ENCODE measurements at places on chromosomes 6 and 20.
A peak's percentile ranks its signal among the peaks of the same experiment; 100 is the strongest.

DNA sequence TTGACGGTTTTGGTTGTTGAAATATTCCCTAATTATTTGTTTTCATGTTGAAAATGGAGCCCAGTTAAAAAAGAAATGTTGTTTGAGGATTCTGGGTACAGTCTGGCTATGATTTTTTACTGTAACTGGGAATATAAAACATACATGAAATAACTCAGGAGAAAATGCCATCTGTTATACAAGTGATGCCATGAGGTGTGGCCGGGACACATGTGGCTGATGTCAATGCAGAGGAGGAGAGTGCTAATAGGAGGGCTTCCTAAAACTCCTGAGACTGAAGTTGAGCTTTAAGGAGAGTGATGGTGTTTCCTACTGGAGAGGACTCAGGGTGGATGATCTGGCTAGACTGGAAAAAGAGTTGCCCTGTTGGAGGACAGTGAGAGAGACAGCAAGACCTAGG lies 12.7 kb downstream of the SCAND1 start:
- no peak overlapping the region for H3K4me3 ChIP-seq
- no peak for DNase-seq
- no peaks in the 10 kb centered on the region for H3K4me1 ChIP-seq
- no peak overlapping the region for H3K27ac ChIP-seq
- H3K36me3 ChIP-seq = peaks cover 47% of the 10 kb centered on the region

GRCh38 chr20:12893019-12893418 lies 115.8 kb upstream of the SPTLC3 start:
- H3K4me1 ChIP-seq = peaks cover 16% of the 10 kb centered on the region
- H3K36me3 ChIP-seq = peaks cover 4% of the 10 kb centered on the region
- peaks cover 20% of the 10 kb centered on the region for H3K27me3 ChIP-seq
- H3K27ac ChIP-seq = no peak overlapping the region
- no peak for DNase-seq

DNA sequence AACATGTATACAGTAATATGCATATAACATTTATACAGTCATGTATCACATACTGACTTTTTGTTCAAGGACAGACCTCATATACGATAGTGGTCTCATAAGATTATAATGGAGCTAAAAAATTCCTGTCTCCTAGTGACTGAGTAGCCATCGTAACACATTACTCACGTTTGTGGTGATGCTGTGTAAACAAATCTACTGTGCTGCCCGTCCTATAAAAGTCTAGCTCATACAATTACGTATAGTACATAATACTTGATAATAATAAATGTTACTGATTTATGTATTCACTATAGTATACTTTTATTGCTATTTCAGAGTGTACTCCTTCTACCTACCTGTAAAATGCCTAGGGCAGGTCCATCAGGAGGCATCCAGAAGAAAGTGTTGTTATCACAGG lies 17.4 kb downstream of the SERAC1 start:
- H3K4me1 ChIP-seq = no peaks in the 10 kb centered on the region
- H3K27ac ChIP-seq = no peak overlapping the region
- no peaks in the 10 kb centered on the region for H3K27me3 ChIP-seq
- H3K36me3 ChIP-seq = peaks cover 25% of the 10 kb centered on the region

- H3K4me3 ChIP-seq = no peak overlapping the region
- H3K27me3 ChIP-seq = peaks cover 5% of the 10 kb centered on the region
- H3K27ac ChIP-seq = no peak overlapping the region
Measured at GRCh38 chr20:61385731-61386130, 133.7 kb downstream of the CDH4 start.

GRCh38 chr6:33082702-33083101 lies 6.9 kb downstream of the HLA-DPB1 start:
- H3K4me3 ChIP-seq = no peak overlapping the region
- H3K4me1 ChIP-seq = peaks cover 39% of the 10 kb centered on the region
- DNase-seq = peak; percentile 23
- H3K27me3 ChIP-seq = peaks cover 71% of the 10 kb centered on the region

- H3K27me3 ChIP-seq = peaks cover 11% of the 10 kb centered on the region
- H3K4me1 ChIP-seq = peaks cover 25% of the 10 kb centered on the region
- DNase-seq = no peak
Measured at GRCh38 chr6:168584671-168585070, 143.7 kb downstream of the SMOC2 start.

DNA sequence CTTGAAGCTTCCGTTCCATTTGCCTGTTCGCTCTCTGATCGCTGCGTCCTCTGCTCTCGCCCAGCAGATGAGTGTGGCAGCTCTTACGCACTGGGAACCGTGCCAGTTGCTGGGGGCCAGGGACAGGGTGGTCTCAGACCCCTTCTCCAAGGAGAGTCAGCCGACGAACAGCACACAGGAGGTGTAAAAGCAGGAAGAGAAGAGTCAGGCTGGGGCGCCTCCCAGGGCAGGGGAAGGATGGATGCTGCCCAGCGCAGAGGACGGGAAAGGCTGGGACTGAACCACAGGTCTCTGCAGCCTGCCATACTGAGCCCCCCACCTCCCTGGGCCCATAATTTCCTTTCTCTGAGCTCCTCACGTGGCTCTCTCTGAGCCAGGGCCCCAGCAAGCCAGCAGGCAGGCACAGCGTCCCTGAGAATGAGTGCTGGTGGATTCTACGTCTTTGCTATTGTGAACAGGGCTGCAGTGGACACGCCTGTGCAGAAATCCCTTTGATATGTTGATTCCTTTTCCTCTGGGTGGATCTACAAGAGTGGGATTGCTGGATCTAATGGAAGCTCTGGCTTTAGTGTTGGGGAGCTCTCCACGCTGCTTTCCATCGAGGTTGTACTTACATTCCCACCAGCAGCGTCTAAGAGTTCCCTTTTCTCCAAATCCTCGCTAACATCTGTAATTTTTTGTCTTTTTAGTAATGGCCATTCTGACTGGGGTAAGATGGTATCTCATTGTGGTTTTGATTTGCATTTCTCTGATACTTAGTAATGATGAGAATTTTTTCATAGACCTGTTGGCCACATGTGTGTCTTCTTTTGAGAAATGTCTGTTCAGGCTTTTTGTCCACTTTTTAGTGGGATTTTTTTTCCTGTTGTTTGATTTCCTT lies 104.1 kb downstream of the PSMB1 start:
- H3K4me3 ChIP-seq = no peak overlapping the region
- H3K27ac ChIP-seq = no peak overlapping the region
- H3K4me1 ChIP-seq = peaks cover 80% of the 10 kb centered on the region
- peaks cover 3% of the 10 kb centered on the region for H3K27me3 ChIP-seq
- no peak for DNase-seq

- peaks cover 5% of the 10 kb centered on the region for H3K36me3 ChIP-seq
- H3K27ac ChIP-seq = no peak overlapping the region
- H3K27me3 ChIP-seq = no peaks in the 10 kb centered on the region
- H3K4me3 ChIP-seq = no peak overlapping the region
- DNase-seq = no peak
Measured at GRCh38 chr6:118974790-118975189, 39.8 kb upstream of the MCM9 start.

- no peak overlapping the region for H3K27ac ChIP-seq
- no peaks in the 10 kb centered on the region for H3K27me3 ChIP-seq
- peaks cover 11% of the 10 kb centered on the region for H3K4me1 ChIP-seq
- DNase-seq = no peak
Measured at GRCh38 chr6:16124198-16125180, 4.4 kb upstream of the MYLIP start.

GRCh38 chr6:143427109-143427817 lies 23.2 kb downstream of the ADAT2 start:
- H3K27me3 ChIP-seq = no peaks in the 10 kb centered on the region
- H3K27ac ChIP-seq = no peak overlapping the region
- H3K36me3 ChIP-seq = peaks cover 9% of the 10 kb centered on the region

DNA sequence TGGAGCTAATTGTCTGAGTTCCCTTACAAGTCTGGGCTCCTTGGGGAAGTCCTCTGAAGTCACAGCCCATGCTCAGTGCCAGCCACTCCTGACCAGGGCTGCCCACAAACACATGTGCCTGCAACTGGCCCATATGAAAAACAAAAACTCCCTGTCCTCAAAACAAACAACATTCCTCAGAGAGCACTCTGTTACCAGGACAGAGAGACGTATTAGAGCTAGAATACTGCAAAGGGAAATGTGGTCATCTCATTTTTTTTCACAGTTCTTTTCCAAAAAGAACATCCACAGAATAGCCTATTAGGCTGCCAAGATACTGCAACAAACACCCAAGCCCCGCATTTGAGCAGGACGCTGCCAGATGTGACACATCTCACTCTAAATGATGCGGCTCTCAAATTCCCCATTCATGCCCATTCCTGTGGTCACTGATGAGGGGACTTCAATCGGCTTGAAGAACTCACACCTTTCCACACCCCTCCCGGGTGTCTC lies 71.1 kb downstream of the SLC22A23 start:
- H3K27me3 ChIP-seq = no peaks in the 10 kb centered on the region
- peak overlapping the region; percentile 21 for H3K27ac ChIP-seq
- H3K4me3 ChIP-seq = no peak overlapping the region

DNA sequence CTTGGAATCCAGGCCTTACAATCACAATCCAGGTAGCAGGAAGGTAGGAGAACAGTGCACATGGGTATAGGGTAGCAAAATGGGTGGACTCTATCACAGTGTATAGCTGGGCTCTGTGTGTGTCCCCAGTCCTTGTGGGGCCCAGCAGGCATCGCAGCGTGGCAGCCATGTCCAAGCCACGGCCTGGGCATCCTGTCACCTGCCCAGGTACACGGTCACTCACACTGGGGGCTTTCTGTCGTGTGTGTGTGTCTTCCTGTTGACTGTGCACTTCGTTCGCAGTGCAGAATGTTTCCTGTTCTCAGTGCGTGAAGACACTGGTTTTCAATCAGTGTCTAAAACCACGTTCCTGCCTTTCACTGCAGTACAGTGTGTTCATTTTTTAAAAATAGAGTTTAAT lies 523.2 kb upstream of the JARID2 start:
- H3K36me3 ChIP-seq = no peaks in the 10 kb centered on the region
- H3K27me3 ChIP-seq = no peaks in the 10 kb centered on the region
- H3K27ac ChIP-seq = no peak overlapping the region
- H3K4me3 ChIP-seq = no peak overlapping the region
- DNase-seq = no peak

GRCh38 chr6:45049188-45049843 lies 278.8 kb upstream of the RUNX2 start:
- no peaks in the 10 kb centered on the region for H3K36me3 ChIP-seq
- H3K4me3 ChIP-seq = no peak overlapping the region
- no peak overlapping the region for H3K27ac ChIP-seq

DNA sequence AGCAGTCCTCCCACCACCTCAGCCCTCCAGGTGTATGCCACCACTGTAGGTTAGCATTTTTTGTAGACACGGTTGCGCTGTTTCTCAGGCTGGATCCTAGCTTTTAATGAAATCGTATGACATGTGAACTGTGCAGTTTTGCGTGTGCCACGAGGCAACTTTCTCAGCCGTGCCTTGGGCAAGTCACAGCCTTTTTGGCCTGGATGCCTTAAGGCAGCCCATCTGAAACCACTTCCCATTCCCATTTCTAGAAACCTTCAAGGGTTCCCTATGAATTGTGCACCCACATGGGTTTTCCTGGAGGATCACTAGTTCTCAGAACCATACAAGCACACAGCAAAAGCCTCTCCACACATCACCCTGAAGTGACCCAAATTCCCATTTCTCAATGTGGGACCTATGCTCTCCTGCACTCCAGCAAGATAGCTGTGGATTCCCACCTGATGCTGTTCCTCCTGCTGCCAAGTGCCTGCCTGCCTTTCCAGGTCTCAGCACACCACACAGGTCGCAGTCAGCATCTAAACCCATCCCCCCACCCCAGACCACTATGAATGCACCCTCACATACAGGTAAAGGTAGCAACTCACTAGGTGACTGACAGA lies 28.9 kb downstream of the SNX5 start:
- H3K36me3 ChIP-seq = peaks cover 32% of the 10 kb centered on the region
- peaks cover 58% of the 10 kb centered on the region for H3K4me1 ChIP-seq
- peak overlapping the region; percentile 92 for H3K27ac ChIP-seq
- no peak overlapping the region for H3K4me3 ChIP-seq
- no peak for DNase-seq
- H3K27me3 ChIP-seq = no peaks in the 10 kb centered on the region

DNA sequence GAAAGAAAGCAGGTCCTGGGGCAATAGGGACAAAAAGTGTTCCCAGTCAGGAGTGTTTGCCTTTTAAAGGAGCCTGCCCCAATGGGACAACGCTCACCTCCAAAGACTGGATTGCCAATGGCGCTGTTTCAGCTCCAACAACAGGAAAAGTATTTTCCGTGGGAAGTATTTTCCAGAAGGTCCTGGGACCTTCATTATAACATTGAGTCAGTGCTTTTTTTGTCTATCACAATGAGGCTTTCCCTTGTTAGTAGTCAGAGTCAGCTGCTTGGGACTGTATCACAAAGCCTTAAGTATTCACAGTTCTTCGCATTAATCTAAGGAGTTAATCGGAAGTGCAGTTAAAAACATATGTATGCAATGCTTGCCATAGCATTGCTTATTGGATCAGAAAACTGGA lies 17.3 kb downstream of the TRAF3IP2 start:
- no peak for DNase-seq
- peak overlapping the region; percentile 46 for H3K27ac ChIP-seq
- H3K27me3 ChIP-seq = peaks cover 6% of the 10 kb centered on the region

GRCh38 chr6:43689421-43689820 lies 1.8 kb upstream of the MRPS18A start:
- H3K4me3 ChIP-seq = no peak overlapping the region
- peaks cover 6% of the 10 kb centered on the region for H3K36me3 ChIP-seq
- no peak for DNase-seq
- H3K27ac ChIP-seq = no peak overlapping the region
- peaks cover 36% of the 10 kb centered on the region for H3K4me1 ChIP-seq

DNA sequence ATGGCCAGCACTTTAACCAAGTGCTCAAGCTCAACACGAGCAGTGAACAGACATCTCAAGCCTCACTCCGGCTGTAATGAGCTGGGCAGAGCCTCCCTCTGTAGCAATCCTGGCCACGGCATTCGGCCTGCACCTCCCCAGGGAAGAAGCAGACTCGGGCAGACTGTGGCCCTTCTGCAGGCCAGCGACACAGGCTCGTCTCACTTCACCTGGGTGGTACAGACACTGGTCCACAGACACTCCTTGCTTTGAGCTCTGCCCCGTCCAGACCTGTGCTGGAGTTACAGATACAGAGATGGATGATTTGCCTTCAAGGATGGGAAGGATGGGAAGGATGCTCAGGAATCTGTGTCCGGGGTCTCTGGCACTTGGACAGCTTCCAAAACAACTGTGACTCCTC lies 300.9 kb downstream of the PREX1 start:
- H3K27ac ChIP-seq = no peak overlapping the region
- H3K4me1 ChIP-seq = no peaks in the 10 kb centered on the region
- no peak for DNase-seq
- no peaks in the 10 kb centered on the region for H3K36me3 ChIP-seq
- H3K27me3 ChIP-seq = peaks cover 51% of the 10 kb centered on the region

Data from nephron progenitor cell (in vitro differentiated cells).